Stimulated activated CD4-positive, alpha-beta T cell treated with anti-CD3 and anti-CD28 coated beads, Interleukin-1b, Interleukin-23, amount 100 ng/mL, for 4 hours (primary cell): ENCODE measurements at places on chromosomes 5 and 9.

GRCh38 chr9:71729816-71730526, 38.3 kb downstream of the CEMIP2 start:
- no peak for DNase-seq

DNA sequence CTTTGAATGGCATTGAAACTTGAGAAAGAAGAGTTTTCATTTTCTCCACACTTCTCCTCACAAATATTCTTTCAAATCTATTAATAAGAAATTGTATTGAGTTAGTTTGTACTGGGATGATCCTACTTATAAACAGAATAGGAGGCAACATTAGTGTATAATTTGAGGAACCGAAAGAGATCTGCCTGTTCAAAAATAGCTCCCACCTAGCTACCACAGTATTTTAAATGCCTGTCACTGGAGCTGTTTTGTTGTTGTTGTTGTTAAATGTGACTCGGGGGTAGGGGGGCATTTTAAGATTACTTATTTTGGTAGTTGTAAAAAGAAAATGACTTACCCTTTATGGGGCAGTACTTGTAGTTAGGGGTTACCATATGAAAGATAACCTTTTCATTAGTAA, 20.1 kb upstream of the HAPLN1 start:
- DNase-seq = no peak

- DNase-seq = no peak
Observed at GRCh38 chr9:97506306-97506705, 4.8 kb downstream of the TMOD1 start.

- DNase-seq = no peak
Observed at GRCh38 chr5:14306329-14306815, 163.2 kb downstream of the TRIO start.

GRCh38 chr9:124215368-124215910, 42.3 kb upstream of the NEK6 start:
- DNase-seq = no peak

DNA sequence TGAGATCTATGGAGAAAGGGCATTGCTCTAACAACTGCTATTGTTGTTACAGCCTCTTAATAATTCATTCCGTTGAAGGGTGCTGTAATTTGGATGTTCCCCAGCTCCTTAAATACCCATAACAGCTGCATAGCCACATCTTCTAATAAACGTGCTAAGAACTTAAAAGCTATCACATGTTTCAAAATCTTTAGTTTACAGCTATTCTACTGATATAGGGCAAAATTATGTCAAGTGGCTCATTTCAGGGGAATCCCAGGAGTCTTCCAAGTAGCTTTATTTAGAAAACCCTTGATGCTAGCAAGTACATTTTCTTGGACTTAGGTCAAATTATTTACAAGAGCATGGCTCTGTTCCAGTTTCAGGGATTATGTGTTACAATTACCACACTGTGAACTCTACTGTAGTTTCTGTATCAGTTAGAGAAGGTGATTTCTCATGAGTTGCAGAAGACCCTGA, 990.4 kb upstream of the ACO1 start:
- DNase-seq = no peak

GRCh38 chr5:73985145-73985544, 359.1 kb downstream of the ARHGEF28 start:
- no peak for DNase-seq

- no peak for DNase-seq
Observed at GRCh38 chr9:120080849-120081248, 499.1 kb downstream of the CDK5RAP2 start.

DNA sequence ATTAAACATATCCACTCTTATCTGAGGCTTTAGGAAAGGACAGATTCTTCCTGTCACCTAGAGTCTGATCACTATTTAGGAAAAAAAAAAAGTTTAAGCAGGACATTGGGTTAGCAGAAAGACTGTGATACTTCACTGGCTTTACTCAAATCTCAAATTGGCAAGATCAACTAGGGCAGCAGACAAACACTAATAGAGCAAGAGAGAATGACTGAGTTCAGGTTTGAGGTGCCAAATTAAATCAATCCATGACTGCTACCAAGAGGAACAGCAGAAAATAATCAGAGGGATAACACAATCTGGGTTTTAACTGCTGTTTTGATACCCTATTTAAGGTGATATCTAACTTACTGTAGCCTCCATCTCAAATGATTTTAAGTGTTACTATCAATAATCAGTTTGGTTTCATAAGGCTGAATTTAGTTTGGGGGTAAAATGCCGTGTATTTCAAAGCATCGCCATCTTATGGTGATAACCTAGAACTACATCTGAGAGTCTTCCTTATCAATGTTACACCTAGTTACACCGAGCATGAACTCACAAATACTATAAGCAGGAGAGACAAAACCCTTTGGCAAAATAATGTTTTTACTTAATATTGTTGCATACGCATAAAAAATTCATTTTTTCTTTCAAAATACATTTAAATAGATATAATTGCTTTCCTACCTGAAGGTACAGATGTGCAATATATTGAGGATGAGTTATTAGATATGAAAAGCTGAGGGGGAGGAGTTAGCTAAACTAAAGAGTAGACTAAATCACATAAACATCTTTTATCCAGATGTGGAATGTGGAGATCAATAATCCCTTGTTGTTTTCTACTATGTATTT, 286.4 kb upstream of the CDH12 start:
- DNase-seq = no peak

DNA sequence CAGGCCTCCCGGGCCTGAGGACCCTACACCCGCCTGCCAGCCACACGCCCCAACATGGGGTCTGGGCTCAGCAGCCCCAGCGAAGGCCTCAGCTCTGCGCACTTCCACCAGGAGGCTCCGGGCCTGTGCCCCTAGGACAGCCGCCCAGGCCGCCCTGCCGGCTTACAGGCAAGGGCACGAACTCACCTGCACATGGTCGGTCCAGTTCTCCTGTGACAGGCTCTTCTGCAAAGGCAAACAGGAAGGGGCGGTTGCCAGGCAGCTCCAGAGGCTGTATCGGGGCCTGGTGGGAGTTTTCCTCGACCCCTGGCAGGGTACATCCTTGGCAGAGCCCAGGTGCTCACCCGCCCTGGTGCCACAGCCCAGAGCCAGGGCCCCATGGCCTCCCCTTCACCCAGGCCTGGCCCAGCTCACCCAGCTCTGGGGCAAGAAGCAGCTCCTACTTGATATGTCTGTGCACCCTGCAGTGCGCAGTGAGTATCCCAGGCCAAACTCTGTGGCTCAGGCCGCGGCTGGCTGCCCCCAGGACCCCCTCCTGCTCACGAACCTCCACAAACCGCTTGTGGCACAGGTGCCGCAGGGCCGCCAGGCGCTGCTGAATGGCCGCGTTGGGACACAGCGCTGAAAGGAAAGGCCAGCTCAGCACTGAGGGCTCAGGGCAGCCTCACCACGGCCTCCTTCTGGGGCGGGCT, 52.2 kb upstream of the NRARP start:
- DNase-seq = no peak

DNA sequence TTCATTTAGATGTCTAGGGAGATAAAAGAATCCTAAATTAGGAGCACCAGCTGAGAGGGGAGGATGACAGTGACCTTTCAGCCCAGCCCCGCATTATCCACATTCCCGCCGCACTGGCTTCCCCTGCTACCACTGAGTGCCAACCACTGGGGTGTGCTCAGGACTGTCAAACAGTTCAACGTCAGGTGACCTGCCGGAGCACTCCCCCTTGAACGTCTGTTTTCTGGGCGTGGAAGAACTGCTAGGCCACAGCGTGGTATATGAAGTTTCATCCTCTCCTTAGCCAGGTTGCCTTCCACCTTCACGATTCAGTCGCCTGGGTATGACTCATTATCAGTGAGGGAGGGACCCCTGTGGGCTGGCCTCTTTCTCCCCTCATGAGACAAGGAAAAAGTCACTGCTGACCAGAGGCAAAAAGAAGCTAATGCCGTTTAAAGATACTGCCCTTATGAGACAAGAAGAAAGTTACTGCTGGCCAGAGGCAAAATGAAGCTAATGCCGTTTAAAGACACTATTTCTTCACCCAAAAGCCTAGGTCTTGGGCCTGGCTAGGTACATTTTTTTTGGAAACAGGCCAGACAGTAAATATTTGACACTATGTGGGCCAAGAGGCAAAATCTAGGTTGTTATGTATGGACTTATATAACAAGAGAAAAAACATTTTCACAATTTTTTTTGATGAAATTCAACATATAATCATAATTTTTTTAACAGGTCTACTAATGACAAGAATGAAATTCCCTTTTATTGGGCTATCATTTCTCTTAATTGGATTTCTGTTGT, 4.6 kb downstream of the NMRK1 start:
- no peak for DNase-seq
